ENCODE measurements at places on chromosomes 13 and 19. TPM values are rescaled to one million over a fixed set of nuclear protein-coding genes. Genes with fewer than 3 reads are reported as not detected.

Gene TYROBP
- total RNA-seq: not detected

Gene ZNF724
- total RNA-seq: 16.1 TPM

Gene SNRNP70
- 270 TPM for total RNA-seq

Gene CELF5
- total RNA-seq: 0.12 TPM

Gene CCDC70
- total RNA-seq: not detected

Gene ZNF552
- 9.8 TPM for total RNA-seq

Gene CEACAM20
- total RNA-seq: not detected

Gene OR7D2
- 0.37 TPM for total RNA-seq

Gene SDHAF1
- 21.4 TPM for total RNA-seq

Gene ZNF792
- 5.8 TPM for total RNA-seq

Gene NLRP9
- not detected for total RNA-seq

Gene KCTD4
- not detected for total RNA-seq

Gene PINLYP
- 9.9 TPM for total RNA-seq

Gene ZNF440
- total RNA-seq: 7.4 TPM

Gene DMKN
- not detected for total RNA-seq

Gene CYP4F2
- not detected for total RNA-seq

Gene C5AR1
- 0.16 TPM for total RNA-seq

Gene AMH
- total RNA-seq: 5.1 TPM

Gene FUT6
- not detected for total RNA-seq

Gene ZNF490
- 8.7 TPM for total RNA-seq

Gene LRG1
- total RNA-seq: 0.24 TPM

Gene ZNF471
- 0.09 TPM for total RNA-seq

Gene NBEA
- 0.14 TPM for total RNA-seq

Gene CEACAM21
- 31.1 TPM for total RNA-seq

Gene LHB
- not detected for total RNA-seq

Gene DACH1
- not detected for total RNA-seq

Gene CDC42EP5
- total RNA-seq: 0.61 TPM

Gene ADGRL1
- 14.3 TPM for total RNA-seq

Gene GCDH
- 71.6 TPM for total RNA-seq

Gene PCP2
- 1.5 TPM for total RNA-seq

Gene CPT1C
- 3.4 TPM for total RNA-seq

Gene TJP3
- 0.09 TPM for total RNA-seq

Gene DZIP1
- total RNA-seq: 0.14 TPM

Gene ZNF442
- total RNA-seq: 1.2 TPM

Gene LILRB3
- total RNA-seq: not detected

Gene SLITRK6
- total RNA-seq: not detected

Gene FXYD3
- not detected for total RNA-seq

Gene ZNF90
- 5.1 TPM for total RNA-seq

Gene LMTK3
- 3.6 TPM for total RNA-seq

Gene ZNF382
- total RNA-seq: 13.2 TPM

Gene NKPD1
- 0.28 TPM for total RNA-seq

Gene CBY2
- not detected for total RNA-seq

Gene MBD3L4
- total RNA-seq: not detected

Gene TMC4
- total RNA-seq: 1.1 TPM

Gene CACNA1A
- 0.28 TPM for total RNA-seq

Gene CYP2A7
- total RNA-seq: not detected

Gene NKG7
- 379 TPM for total RNA-seq

Gene GZMM
- 37.6 TPM for total RNA-seq

Gene NLRP4
- total RNA-seq: not detected

Gene CD70
- 47.4 TPM for total RNA-seq

Gene FSD1
- total RNA-seq: 44.2 TPM

Gene CEACAM19
- 0.86 TPM for total RNA-seq

Gene IGFL1
- total RNA-seq: not detected

Gene KLK15
- not detected for total RNA-seq

Gene RAB3A
- 10.3 TPM for total RNA-seq

Gene CD320
- total RNA-seq: 113 TPM

Gene ELSPBP1
- not detected for total RNA-seq

All from activated CD4-positive, alpha-beta T cell treated with anti-CD3 and anti-CD28 coated beads, Interleukin-2, amount 10 ng/mL, durations not matched to agents 24 days and 14 days (primary cell).